ENCODE measurements at places on chromosomes 6 and 20.

DNA sequence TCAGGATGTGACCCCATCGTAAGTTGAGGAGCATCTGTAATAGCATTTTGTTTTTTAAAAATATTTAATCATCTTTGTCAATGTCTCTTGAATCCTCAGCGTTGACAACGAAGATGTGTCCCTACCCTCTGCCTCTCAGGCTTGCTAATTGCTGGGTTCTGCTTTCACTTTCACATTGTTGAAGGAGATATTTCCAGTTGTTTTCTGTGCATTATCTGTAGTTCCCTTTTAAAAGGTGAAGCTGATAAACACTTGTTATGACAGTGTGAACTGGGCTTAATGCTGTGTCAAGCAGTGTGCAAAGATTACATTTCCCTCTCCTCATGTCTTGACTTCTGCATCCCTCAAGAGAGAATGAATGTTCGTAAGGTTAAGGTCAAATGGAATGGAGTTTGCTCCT lies 54.9 kb downstream of the CSE1L start:
- no peak for DNase-seq

- DNase-seq, result no peak
Observed at GRCh38 chr6:15476631-15477380, 186.0 kb downstream of the DTNBP1 start.

DNA sequence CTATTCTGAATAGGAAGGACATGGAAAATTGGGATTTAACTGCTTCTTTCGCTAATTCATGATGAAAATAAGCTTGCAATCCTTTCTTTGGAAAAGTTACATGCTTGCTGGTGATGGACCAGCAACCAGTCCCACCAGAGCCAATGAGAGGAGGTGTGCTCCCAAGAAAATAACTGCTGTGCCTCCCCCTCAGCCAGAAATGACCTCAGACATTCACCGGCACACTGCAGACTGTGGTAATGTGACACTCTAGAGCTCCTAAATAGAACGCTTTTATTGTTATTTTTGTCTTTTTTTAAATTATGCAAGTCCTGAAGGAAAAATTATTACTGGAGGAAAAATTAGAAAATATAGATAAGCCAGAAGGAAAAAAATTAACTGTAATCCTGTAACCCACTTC lies 2.6 kb downstream of the PYGB start:
- DNase-seq, result no peak

GRCh38 chr20:58630063-58630462 lies 21.0 kb upstream of the STX16 start:
- DNase-seq, result no peak

- DNase-seq, result no peak
Observed at GRCh38 chr6:53615633-53616449, 49.7 kb downstream of the KLHL31 start.

- DNase-seq, result peak; percentile 37
Observed at GRCh38 chr20:33933469-33933909, 60.2 kb upstream of the RALY start.

- no peak for DNase-seq
Observed at GRCh38 chr6:18360188-18360587, 27.0 kb upstream of the RNF144B start.

All from GM12864 (cell line).